Stimulated activated CD4-positive, alpha-beta T cell treated with anti-CD3 and anti-CD28 coated beads, Interleukin-4, amount 100 ng/mL, for 48 hours (primary cell): ENCODE measurements at places on chromosomes 5 and 9.

GRCh38 chr9:106066940-106067524 is 372.7 kb downstream of the TMEM38B start:
- no peak for DNase-seq

- DNase-seq = no peak
These were observed 288.0 kb downstream of the KCNN2 start for GRCh38 chr5:114649878-114650277.

GRCh38 chr9:136421791-136422190 is 11.3 kb downstream of the PMPCA start:
- no peak for DNase-seq

- DNase-seq = no peak
These were observed 312.6 kb downstream of the TMEM232 start for GRCh38 chr5:110413856-110414255.

DNA sequence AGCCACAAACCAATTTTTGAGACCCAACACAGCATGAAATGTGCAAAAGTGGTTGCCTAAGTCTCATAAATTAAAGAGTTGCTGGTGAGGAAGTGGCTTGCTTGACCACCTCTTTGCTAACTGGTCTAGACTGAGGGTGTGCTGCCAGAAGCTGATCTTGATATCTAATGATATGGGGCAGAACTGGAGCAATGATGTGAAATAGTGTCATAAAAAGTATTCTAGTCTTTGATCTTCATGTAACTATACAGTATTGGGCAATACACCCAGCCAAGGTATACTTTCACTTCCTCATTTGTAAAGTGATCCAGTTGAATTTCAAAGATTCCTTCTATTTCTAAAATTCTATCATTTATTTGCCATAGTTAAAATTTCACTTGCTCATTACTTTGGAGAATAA is 5.9 kb upstream of the YTHDC2 start:
- DNase-seq = no peak

GRCh38 chr5:80067531-80068245 is 32.5 kb downstream of the THBS4 start:
- DNase-seq = no peak

DNA sequence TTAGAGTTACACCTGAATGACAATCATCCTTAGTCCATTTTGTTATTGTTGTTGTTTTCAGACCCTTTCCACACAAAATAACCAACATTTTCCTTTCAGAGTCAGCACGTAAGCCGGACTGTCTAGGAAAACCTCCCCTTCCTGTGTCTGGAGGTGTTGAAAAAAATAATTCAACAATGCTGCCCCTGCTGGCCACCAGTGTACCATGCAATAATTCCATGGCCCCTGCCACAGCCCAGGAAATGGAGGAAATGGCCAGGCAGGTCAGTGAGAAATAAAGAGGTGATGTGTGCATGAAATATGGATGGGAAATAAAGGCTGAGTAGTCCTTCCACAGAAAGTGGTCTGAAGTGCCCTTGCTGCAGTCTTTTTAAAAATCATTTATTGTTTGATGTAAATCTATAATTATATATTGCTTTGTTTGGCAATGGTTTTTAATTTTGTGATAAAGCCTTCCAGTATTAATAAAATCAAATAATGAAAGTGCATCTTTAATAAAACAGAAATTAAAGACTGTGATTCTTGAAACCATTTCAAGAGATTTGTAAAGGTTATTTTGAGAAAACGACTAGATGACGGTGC is 152.8 kb upstream of the PAPPA start:
- no peak for DNase-seq

GRCh38 chr5:143790457-143791112 is 21.4 kb upstream of the HMHB1 start:
- DNase-seq = no peak

- DNase-seq = no peak
These were observed 10.0 kb downstream of the RXRA start for GRCh38 chr9:134336228-134336627.

DNA sequence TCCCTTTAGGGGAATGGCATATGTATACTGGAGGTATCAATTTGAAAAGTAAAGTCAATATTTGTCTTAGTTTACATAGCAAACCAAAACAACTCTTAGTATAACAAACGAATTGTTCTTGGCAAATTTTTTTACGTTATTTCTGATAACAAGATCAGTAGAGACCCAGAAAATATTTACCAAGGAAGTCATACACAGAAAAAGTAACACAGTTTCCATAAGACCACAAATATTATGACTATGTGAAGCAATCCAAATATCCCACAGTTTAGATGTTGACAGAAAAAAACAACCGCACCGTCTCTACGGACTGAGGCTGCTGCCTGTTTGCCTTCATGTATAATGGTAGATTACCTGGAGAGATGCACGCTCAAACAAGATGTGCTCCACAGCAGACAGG is 46.5 kb upstream of the DAPK1 start:
- DNase-seq = no peak

- DNase-seq = no peak
These were observed 142.4 kb upstream of the ERCC6L2 start for GRCh38 chr9:95732802-95733688.

GRCh38 chr5:150338546-150338945 is 19.0 kb upstream of the TCOF1 start:
- no peak for DNase-seq

DNA sequence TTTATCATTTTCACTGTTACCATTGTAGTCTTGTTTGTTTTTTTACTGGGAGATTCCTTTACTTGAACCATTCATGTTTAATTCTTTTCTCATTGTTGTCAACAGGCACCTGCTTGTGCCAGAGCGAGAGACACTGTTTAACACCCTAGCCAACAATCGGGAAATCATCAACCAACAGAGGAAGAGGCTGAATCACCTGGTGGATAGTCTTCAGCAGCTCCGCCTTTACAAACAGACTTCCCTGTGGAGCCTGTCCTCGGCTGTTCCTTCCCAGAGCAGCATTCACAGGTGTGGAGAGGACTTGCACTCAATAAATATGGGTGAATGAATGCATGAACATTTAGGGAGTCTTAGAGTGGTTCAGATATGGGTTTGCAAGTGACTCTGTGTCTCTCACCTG is 37.5 kb downstream of the NUP214 start:
- DNase-seq = no peak

- DNase-seq = no peak
These were observed 21.1 kb upstream of the MEIKIN start for GRCh38 chr5:131966551-131966950.

DNA sequence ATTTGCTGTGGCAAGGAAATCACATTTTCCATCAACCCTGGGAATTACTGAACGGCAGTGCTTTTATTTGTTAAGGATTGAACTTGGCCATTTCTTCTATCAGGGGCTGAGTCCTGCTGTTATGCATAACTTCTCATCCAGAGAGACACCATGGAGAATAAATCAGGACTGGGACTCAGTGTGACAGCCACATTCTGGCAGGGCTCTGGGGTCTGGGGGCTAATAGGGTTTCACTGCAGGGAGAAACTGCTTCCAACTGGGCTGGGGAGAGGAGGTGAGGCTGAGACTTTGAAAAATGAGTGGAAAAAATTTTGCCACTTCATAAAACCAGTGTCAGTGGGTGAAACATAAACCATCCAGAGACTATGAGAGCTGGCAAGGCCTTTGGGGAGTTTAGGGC is 95.7 kb upstream of the ALDH1B1 start:
- no peak for DNase-seq

DNA sequence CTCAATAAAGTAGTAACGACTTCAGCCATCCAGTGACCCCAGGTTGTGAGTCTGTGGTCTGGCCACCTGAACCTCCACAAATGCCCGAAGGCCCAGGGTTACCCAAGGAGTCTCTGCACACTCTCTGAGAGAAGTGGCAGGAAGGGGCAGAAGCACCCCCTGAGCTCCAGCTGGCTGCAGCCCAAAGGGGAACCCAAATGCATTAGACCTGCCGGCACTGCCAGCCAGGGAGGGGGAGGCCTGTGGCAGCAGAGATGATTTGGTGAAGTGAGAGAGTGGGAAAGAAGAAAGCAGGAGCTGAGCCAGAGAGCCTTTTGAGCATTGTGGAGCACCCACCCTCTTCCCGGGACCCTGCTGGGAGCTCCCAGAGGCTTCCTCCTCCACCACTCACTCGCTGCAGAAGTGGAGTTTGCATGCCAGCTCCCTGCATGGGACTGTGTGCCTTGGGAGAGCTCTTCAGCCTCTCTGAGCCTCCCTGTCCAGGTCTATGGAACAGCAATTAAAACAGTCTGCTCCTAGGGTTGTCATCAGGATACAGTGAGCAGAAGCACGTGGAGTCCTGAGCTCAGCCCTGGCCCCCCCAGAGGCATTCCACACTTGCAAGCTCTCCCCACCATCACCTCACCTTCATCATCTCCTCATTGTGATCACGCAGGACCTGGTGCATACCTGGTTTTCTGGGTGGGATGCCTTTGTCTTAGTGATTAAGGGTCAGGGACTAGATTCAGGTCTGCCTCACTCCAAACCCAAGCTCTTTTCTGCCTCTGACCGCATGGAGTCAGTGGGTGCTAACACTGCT is 13.8 kb upstream of the ANGPTL2 start:
- DNase-seq = no peak

GRCh38 chr9:15453956-15454355 is 31.3 kb downstream of the SNAPC3 start:
- DNase-seq = no peak

GRCh38 chr9:89223396-89223977 is 44.9 kb upstream of the SHC3 start:
- no peak for DNase-seq

GRCh38 chr5:143245929-143246561 is 157.4 kb downstream of the NR3C1 start:
- no peak for DNase-seq

DNA sequence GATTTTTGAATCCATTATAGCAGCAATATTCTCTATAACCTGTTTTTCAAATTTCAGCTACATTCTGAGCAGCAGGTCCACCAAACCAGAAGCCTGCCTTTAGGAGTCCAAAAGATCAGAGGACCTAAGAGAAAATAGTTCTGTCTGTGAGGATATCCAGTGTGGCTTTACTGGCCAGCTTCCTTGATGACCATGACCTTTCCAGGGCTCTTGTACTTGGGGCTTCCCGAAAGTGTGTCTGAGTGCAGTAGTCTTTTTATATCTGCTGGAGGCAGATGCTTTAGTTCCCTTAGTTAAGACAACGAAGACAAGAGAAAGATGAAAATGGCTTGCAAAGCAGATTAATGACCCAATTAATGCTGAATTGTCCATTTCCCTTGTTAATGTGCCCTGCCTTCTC is 72.4 kb downstream of the SGCD start:
- DNase-seq = no peak

GRCh38 chr5:1360861-1361260 is 16.0 kb upstream of the CLPTM1L start:
- no peak for DNase-seq

DNA sequence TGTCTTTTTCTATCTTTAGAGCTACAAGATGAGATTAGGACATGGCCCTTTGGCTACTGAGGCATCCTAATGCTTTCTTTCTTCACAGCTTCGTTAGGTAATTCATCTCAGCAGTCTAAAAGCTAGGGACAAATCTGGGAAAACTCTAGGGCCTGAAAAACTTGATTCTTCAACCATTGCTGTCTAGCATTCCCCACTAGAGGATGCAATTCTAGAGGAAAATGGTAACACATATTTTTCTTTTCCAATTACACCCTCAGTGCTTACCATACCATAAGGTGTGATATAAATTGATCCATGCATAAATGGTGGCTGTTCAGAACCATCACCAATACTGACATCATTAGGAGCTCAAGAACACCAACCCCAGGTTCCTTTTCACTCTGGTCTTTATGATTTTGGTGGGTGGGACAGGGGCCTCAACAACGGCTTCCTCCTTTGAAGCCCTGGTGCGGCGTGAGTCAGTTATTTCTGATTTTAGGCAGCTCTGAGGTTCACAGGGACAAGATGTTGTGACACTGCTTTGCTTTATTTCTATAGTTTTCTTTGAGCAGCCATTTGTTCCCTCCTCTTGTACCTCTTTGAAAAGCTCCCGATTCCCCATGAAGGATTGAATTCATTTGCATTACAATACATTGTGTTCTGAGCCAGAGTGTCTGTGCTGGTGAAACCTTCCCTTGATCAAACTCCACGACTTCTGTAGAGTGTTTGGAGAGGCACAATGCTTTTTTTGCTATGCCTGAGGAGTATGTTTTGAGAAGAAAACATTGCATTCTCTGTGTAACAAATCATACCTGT is 526.0 kb upstream of the TRPC7 start:
- DNase-seq = no peak
